Fibroblast of skin of left quadriceps (primary cell): ENCODE measurements at places on chromosomes 16 and 17.

DNA sequence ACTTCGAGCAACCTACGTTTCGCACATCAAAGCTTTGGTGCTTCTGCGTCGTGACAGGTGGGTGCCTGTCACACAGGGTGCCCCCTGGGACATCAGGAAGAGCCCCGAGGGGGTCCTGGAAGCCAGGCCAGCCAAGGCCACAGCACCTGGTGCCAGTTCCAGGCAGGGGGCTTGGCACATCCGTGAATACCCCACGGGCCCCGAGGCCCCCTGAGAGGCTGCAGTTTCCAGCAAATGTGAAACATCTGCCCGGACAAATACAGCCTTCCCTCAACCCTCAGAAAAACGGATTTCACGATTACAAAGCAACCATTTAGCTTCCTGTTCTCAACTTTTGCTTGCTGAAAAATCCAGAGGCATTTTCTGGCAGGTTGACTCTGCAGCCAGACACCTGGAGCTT is 109.3 kb upstream of the METRNL start:
- DNase-seq: no peak

DNA sequence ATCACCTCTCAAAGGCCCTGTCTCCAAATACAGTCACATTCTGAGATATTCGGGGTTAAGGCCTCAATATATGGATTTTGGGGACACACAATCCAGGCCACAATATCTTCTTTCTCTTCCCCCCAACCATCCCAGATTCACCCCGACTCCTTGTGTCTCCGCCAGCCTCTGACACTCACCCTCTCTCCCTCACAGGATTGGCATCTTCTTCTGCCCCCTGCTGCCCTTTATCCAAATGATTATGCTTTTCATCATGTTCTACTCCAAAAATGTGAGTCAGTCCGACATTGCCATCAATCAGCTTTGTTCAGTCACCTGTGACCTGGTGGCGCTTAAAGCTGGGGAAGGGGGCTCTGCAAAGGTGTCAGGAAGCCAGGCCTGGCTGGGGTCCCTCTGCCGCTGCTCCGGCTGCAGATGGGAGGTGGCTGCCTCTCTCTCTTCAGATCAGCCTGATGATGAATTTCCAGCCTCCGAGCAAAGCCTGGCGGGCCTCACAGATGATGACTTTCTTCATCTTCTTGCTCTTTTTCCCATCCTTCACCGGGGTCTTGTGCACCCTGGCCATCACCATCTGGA is 35.1 kb downstream of the GDE1 start:
- DNase-seq: no peak

DNA sequence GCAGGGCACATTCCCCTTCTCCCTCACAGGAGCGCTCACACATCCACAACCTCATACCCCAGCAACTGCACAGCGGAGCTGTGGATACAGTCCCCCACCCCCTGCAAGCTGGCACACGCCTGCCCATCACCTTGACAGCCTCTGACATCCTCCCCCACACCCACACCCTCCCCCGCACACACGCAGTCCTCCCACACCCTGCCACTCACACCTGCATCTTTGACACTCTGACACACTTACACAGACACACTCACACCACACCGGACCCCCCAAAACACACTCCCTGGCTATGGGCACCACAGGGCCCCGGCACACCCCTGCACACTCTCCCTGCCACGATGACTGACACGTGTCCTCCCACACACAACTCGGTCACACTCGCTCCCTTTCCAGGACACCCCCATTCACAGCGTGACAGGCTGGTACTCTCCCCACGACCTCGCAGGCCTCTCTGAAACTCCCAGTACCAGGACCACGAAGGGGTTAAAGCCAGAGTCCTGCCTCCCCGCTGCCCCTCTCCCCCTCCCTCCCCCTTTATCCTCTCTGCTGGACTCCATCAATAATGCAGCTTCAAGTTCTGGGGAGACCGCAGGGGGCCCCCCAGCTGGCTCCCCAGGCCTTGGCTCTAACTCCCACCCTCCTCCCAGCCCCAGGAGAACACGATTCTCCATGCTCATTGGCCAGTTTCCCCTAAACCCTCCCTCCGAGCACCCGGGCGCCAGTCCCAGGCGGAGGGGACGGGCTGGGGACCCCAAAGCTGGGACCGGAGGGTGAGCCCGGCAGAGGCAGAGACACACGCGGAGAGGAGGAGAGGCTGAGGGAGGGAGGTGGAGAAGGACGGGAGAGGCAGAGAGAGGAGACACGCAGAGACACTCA is at the start of gene PPP1R1B:
PPP1R1B (plus strand) TSS at position 782 of the 876 bp plus-strand sequence. CDS start 441 bp downstream, outside the sequence.
- DNase-seq: no peak

DNA sequence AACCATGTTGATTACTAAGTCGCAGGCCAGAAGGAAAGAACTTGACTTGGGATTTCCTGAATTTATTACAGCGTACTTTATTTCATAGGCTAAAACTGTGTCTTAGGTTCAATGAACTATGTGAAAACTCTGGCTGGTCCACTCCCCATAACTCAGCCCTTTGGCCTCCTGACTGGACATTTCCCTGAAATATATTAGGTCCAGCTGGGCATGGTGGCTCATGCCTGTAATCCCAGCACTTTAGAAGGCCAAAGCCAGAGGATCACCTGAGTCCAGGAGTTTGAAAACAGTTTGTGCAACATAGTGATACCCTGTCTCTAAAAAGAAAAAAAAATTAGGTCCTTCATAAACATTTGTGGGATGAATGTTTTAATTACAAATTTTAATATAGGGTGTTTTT is 97.0 kb downstream of the CYLD start:
- no peak for DNase-seq

GRCh38 chr17:43574896-43575525 is 28.9 kb upstream of the ETV4 start:
- no peak for DNase-seq

GRCh38 chr17:34665819-34666763 is 86.7 kb downstream of the TMEM132E start:
- no peak for DNase-seq

DNA sequence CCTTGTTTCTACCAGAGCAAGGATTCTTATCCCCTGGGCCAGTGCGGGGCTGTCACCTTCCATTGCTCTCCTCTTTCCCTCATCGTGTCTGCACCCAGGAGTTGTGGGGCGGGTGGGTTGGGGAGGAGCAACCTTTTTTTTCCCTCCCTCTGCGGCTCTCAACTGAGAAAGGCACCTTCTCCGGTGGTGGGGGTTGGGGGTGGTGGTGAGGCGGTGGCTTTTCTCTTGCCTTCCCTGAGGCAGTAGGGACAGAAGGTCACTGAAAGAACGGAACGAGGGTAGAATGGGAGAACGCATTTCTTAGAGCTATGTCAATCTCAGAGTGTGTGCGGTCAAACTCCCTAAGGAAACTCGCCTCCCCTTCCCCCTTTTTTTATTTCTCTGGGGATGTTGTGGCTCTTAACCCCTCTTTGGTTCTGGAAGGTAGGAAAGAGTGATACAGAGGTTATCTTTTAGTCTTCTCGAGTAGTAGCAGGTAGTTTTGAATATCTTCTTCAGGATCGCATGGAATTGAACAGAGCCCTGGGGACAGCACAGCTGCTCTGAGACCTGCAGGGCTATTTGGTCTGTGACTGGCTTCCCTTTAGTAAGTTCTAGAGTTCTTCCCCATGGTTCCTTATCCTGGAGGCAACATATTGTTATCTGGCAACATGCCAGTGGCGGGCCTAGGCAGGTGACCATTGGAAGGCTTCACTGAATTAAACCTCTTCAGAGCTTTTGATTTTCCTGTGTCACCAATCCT is 994 bp downstream of the CLTC start:
- no peak for DNase-seq

DNA sequence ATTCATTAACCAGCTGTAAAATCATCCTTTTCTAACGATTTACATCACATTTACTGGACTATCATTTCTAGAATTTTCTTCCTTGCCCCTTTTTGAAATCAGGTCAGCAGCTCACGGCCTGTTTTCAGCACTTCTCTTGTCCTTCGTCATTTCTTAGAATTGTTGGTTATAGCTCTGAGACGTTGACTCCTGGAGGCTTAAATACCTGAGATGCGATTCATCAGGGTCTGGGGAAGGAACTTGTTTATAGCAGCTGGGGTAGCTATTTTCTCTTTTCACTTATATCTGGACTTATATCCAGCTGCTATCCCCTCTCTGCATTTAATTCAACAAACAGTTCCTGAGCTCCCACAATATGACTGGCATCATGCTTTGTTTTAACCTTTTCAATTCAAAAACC is 338.7 kb upstream of the TNRC6C start:
- no peak for DNase-seq

DNA sequence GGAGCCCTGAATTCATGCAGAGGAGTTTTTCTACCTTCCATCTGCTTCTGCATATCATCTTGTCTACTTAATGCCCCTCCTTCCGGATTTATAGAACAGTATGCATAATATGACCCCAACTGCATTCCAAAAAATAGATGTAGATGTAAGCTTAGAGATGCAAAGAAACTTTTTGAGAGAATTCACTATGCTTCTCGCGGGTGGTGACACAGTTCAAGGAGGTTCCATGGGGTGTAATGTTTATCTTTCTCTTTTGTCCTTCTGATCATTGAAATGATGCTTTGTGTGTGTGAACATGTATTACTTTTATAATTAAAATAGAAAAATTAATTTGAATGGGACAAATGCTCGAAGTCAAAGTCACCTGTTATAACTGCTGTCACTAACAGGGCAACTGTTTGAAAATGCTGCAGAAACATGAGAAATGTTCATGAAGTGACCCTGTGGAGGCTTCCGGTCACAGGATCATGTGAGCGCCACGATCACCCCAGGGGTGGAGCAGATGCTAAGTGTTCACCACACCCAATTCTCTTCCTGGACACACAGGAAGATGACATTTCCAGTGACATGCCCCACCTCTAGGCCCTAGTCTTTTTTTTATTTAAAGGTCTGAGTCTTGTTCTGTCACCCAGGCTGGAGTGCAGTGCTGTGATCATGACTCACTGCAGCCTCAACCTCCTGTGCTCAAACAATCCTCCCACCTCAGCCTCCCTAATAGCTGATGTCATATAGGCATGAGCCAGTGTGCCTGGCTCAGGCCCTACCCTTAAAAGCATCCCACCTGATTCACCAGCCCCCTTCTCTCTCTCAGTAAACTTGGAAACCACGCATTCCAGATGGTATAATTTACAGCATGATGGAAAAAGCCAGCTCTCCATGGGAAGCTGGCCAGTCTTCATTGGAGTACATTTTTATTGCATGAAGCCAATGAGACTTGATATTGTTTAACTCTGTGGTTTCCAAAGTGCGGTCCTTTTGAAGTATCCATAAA is 21.0 kb upstream of the AGRP start:
- DNase-seq: no peak

DNA sequence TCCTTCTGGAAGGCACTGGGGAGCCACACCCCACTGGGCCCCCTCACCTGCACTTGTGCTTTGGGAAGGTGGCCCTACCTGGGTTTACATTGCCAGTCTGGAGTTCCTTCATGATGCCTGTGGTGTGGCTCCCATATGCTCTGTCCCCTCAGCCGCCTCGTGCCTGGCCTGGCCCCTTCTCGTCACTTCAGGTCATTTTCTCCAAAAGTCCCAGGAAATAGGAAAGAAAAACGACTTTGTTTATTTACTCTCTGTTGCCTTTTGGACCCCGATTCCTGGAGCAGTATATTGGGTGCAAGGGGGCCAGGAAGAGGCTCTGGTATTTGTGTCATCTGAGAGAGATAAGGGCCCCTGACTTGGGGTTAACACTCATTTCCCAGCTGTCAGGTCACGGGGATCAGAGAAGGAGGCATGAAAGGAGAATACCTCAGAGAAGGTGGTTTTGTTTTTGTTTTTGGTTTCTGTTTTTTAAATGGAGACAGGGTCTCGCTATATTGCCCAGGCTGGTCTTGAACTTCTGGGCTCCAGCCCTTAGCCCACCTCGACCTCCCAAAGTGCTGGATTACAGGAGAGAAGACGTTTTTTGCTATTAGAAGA is 4.7 kb downstream of the SOCS3 start:
- no peak for DNase-seq

DNA sequence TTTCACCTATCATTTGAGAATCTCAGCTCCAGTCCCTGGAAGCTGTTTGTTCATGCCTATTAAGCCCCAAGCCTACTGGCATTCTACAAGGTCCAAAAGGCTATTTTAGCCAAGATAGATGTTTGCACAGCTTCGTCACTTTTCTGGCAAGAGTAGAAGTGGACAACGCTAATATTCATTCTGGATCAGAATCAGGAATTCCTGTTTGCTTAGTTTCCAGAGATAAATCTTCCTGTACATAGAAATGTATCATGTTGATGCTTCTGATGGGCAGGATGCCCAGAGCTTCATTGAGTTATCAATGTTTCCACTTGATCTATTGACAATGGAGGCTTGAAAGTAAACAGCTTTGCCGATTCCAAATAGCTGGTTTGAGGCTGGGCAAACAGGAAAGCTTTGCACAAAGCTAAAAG is 260.7 kb upstream of the CA10 start:
- DNase-seq: peak; percentile 4

- DNase-seq: no peak
Measured at GRCh38 chr17:6648181-6648580, 3.2 kb downstream of the MED31 start.

GRCh38 chr16:46986896-46987295 is 13.4 kb upstream of the DNAJA2 start:
- DNase-seq: no peak

- no peak for DNase-seq
Measured at GRCh38 chr17:60524463-60525327, 1.3 kb downstream of the APPBP2 start.

DNA sequence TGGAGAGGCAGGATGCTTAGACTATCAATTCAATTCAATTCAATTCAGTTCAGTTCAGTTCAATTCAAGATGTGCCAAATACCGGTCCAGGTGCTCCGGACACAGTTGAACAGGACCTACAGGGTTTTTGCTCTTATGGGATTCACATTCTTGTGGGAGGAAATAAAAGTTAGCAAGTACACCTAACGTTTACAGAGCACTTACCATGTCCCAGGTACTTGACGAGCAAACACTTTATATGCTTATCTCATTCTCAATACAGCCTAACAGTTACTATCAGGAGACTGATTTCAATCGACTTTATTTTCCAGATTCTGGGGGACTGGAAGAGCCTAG is 467 bp upstream of the GDE1 start:
- no peak for DNase-seq

GRCh38 chr16:84214451-84215066 is 23.6 kb downstream of the ADAD2 start:
- no peak for DNase-seq

DNA sequence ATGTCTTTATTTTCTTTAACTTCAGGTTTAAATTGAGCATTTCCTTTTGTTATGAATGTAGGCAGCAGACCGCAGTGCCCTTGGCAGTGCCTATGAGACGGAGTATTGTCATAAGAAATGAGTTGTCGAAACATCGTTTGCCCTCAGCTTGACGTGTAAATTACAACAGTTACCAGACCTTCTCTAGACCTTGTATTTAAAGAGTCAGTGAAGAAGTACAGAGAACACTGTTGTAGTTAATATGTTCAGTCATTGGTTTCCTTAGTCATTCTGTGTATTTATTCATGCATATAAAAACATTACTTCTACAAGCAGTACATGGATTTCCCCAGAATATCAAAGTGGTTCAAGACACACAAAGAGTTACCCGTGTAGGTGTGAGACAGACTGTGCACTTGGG is 19.0 kb downstream of the IRF8 start:
- DNase-seq: no peak

GRCh38 chr17:1478418-1478817 is 14.1 kb downstream of the MYO1C start:
- DNase-seq: no peak

- no peak for DNase-seq
Measured at GRCh38 chr17:81090361-81091136, 55.6 kb downstream of the BAIAP2 start.
